CD14-positive monocyte (primary cell): ENCODE measurements at places on chromosomes 7 and 10. TPM values are rescaled to one million over a fixed set of nuclear protein-coding genes. Genes with fewer than 3 reads are reported as not detected.
A peak's percentile ranks its signal among the peaks of the same experiment; 100 is the strongest.

- H3K27me3 ChIP-seq: no peaks in the 10 kb centered on the region
- H3K4me3 ChIP-seq: no peak overlapping the region
- H3K4me1 ChIP-seq: no peaks in the 10 kb centered on the region
- H3K27ac ChIP-seq: no peak overlapping the region
These were observed 542.7 kb downstream of the TNS3 start for GRCh38 chr7:47039089-47039648.

DNA sequence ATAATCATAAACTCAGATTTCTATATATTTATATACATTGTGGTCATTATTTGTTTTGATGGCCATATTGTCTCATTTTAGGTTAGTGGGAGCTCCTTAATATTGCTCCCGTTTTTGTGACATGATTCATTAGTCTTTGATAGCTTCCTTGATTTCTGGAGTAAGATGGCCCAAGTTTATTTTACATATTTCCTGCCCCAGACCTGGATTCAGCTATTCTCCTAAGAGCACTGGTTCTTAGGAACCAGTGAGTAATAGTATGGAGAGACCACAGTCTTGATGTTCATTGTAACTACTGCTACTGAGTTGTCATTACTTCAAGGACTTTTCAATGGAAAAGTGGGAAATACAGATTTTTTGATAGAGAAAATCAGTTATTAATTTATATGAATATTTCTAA, 6.0 kb downstream of the TFPI2 start:
- no peak overlapping the region for H3K27ac ChIP-seq
- no peaks in the 10 kb centered on the region for H3K4me1 ChIP-seq
- H3K36me3 ChIP-seq: no peaks in the 10 kb centered on the region
- peaks cover 15% of the 10 kb centered on the region for H3K27me3 ChIP-seq
- H3K4me3 ChIP-seq: no peak overlapping the region
- no peak for DNase-seq

GRCh38 chr10:103752680-103753248, 102.6 kb downstream of the SH3PXD2A start:
- no peak overlapping the region for H3K27ac ChIP-seq
- no peaks in the 10 kb centered on the region for H3K36me3 ChIP-seq
- H3K27me3 ChIP-seq: no peaks in the 10 kb centered on the region
- DNase-seq: peak; percentile 33
- H3K4me3 ChIP-seq: no peak overlapping the region
- H3K4me1 ChIP-seq: peaks cover 11% of the 10 kb centered on the region

Gene AKR1C2
- 0.13 TPM in 2 replicates for polyA plus RNA-seq

GRCh38 chr7:134372858-134373257, 56.1 kb upstream of the SLC35B4 start:
- no peak for DNase-seq
- H3K4me1 ChIP-seq: no peaks in the 10 kb centered on the region

Gene AGR2
- polyA plus RNA-seq: not detected in 2 replicates

DNA sequence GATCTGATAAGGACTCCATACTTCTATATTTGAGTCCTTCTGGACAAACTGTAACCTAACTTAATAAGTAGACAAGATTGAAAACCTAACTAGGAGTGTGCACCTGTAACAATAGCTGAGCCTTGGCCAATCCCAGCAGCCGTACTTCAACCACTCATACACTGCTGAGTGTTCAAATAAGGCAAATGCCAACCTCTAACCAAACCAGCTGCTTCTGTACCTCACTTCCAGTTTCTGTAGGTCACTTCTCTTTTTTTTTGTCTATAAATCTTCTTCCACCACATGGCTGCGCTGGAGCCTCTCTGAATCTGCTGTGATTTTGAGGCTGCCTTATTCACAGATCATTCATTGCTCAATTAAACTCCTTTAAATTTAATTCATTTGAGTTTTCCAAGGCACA, 753.2 kb downstream of the DNAJB9 start:
- no peak overlapping the region for H3K27ac ChIP-seq
- no peak for DNase-seq
- H3K4me1 ChIP-seq: no peaks in the 10 kb centered on the region
- no peaks in the 10 kb centered on the region for H3K27me3 ChIP-seq

GRCh38 chr10:88178758-88179157, 315.3 kb downstream of the PTEN start:
- no peaks in the 10 kb centered on the region for H3K4me1 ChIP-seq
- no peak overlapping the region for H3K27ac ChIP-seq
- H3K27me3 ChIP-seq: no peaks in the 10 kb centered on the region
- DNase-seq: no peak
- no peaks in the 10 kb centered on the region for H3K36me3 ChIP-seq
- no peak overlapping the region for H3K4me3 ChIP-seq

- H3K27me3 ChIP-seq: no peaks in the 10 kb centered on the region
- no peak overlapping the region for H3K4me3 ChIP-seq
- no peak overlapping the region for H3K27ac ChIP-seq
- no peaks in the 10 kb centered on the region for H3K4me1 ChIP-seq
- H3K36me3 ChIP-seq: no peaks in the 10 kb centered on the region
These were observed 31.7 kb downstream of the PLEKHS1 start for GRCh38 chr10:113782986-113783704.

DNA sequence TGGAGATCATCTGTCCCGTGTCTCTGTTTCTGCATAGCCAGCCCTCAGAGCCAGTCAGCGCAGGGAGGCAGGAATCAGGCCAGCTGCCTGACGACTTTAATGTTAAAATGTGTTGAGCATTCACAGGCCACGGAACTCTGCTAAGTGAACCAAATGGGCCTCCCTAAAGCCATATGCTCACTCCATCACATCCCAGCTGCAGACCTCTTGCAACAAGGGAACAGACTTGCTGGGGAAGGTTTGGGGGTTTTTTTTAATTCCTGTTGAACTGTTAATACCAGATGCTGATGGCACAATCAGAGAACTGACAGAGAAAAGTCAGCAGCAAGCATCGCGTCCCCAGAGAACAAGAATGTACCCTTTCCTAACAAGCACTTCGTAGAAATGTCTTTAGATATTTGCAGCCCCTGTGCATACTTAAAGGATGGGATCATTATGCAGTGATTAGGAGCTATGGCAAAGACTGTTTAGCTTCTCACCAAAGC, 900.4 kb upstream of the AUTS2 start:
- no peak for DNase-seq
- H3K4me1 ChIP-seq: no peaks in the 10 kb centered on the region
- H3K36me3 ChIP-seq: no peaks in the 10 kb centered on the region
- H3K4me3 ChIP-seq: no peak overlapping the region
- no peaks in the 10 kb centered on the region for H3K27me3 ChIP-seq

Gene HKDC1
- polyA plus RNA-seq: not detected

GRCh38 chr7:122059542-122059941, 84.5 kb downstream of the AASS start:
- H3K36me3 ChIP-seq: no peaks in the 10 kb centered on the region
- no peaks in the 10 kb centered on the region for H3K27me3 ChIP-seq
- no peaks in the 10 kb centered on the region for H3K4me1 ChIP-seq
- no peak overlapping the region for H3K4me3 ChIP-seq

DNA sequence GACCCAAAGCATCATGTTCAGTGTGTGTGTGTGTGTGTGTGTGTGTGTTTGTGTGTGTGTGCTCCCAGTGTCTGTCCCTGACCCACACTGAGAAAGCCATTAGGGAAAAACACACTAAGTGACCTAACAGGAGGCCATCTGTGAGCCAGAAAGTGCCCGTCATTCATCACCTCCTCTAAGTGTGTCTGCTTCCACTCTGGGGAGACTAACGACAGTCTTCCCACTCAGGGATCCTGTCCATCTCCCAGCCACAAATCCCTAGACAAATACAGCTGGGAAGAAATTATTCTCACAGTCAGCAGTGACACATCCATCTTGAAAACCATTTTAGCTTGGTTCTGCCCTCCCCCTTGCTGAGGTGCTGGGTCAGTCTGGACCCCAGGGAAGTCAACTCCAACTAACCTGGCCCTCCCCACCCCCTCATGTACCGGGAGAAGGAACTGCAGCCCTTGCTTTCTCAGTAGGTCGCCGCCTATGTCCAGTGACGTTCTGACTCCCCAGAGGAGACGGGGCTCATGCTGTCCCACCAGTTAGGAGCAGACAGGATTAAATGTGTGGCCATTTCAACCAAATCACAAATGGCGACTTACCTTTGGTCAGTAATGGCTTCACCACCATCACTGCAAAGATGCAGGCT, 296.5 kb upstream of the ZNF32 start:
- no peak overlapping the region for H3K4me3 ChIP-seq
- H3K27ac ChIP-seq: no peak overlapping the region
- no peaks in the 10 kb centered on the region for H3K4me1 ChIP-seq
- DNase-seq: no peak
- no peaks in the 10 kb centered on the region for H3K27me3 ChIP-seq

DNA sequence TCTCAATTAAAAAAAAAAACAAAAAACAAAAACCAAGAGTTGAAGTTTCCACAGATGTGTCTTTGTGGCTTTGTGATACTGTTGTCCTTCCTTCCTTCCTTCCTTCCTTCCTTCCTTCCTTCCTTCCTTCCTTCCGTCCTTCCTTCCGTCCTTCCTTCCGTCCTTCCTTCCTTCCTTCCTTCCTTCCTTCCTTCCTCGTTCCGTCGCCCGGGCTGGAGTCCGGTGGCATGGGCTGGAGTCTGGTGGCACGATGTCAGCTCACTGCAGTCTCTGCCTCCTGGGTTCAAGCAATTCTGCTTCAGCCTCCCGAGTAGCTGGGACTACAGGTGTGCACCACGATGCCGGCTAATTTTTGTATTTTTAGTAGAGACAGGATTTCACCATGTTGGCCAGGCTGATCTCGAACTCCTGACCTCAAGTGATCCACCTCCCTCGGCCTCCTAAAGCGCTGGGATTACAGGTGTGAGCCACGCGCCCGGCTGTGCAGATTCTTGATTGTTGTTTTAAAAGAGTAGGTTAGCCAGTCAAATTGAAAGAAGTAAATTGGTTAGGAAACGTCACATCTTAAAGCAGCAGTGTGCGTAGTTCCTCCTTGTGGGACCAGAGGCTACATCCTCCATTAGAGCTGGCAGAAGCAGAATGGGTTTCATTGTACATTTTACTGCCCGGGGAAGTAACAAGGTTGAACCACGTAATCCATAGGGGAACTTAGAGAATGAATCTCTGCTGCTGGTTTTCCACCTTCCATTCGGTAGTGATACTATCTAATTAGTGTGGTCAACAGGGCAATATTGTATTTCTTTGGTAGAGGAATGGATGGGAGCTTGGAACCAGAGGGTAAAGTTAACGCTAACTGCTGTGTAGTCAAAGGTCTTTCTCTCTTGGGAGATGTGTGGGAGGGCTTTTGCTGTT, 20.6 kb downstream of the DNAJB6 start:
- peaks cover 37% of the 10 kb centered on the region for H3K36me3 ChIP-seq
- H3K4me1 ChIP-seq: peaks cover 32% of the 10 kb centered on the region
- peak; percentile 22 for DNase-seq
- H3K27me3 ChIP-seq: no peaks in the 10 kb centered on the region
- no peak overlapping the region for H3K4me3 ChIP-seq

Gene CALY
- not detected in 2 replicates for polyA plus RNA-seq
